ENCODE measurements at places on chromosomes 3 and 15.

- no peak for DNase-seq
These were observed 185.8 kb upstream of the TLE3 start for GRCh38 chr15:70283511-70283910.

- no peak for DNase-seq
These were observed 136.7 kb upstream of the WNT5A start for GRCh38 chr3:55623786-55624185.

GRCh38 chr3:177713928-177714900 lies 516.9 kb upstream of the TBL1XR1 start:
- DNase-seq, result no peak

DNA sequence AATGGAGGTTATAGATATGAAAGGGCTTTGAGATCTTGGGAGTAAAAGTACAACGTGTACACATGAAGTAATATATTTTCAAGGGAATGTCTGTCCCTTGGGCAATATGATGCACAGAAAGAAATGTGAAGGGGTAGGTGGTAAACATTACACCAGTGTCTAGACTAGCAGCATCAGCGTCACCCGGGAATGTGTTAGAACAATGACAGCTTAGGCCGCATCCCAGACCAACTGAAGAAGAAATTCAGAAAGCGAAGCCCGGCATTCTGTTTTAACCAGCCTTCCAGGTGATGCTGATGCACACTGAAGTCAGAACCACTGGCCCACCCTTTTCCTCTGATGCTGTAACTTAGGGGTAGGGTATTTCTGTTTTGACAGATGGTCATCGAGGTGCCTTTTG lies 6.3 kb downstream of the INAFM2 start:
- no peak for DNase-seq

DNA sequence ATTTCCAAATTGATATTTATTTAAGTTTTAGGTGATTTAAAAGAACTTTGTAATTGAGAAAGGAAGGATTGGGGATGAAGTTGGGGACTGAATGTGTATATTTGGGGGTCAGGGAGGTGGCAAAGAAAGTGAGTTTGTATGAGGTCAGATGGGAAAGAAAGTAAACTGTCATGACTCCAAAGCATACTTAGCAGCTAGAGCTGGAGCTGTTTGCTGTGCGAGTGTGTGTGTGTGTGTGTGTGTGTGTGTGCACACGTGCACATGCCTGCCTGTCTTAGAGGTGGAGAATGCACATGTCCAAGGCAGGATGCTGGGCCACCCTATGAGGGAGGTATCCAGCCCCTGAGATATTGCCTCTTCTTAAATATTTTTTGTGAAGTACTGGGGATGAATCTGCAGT lies 21.0 kb downstream of the BOC start:
- DNase-seq, result no peak

DNA sequence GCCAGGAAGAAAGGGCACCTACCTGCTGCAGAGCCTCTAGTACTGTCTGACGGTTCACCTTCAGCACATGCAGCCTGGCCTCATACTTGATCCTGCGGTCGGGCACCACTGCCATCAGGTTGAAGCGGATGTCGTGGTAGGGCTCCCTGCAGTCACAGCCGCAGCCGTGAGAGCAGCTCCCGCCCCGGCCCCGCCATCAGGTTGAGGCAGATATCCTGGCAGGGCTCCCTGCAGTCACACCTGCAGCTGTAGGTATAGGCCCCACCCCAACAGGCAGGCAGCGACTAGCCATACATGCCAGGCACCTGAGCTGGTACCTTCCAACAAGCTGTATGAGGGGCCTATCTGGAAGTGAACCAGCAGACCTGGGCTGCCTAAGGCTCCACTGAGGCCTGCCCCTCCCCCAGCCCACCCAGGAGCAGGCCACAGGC lies 38.7 kb downstream of the SEMA3G start:
- DNase-seq, result no peak

DNA sequence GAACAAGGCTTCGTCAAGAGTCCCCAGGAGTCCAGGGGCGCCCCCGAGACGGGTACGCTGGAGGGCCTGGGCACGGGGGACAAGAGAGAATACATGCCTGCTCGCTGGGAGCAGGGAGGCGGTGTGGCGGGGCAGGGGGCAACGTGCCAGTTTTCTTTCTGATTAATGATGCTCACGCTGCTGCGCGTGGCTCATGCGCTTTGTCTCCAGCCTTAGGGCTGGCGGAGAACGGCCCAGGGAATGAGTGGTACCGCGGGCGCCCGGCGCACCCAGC lies 408 bp upstream of the ARPP21 start:
- DNase-seq, result no peak

DNA sequence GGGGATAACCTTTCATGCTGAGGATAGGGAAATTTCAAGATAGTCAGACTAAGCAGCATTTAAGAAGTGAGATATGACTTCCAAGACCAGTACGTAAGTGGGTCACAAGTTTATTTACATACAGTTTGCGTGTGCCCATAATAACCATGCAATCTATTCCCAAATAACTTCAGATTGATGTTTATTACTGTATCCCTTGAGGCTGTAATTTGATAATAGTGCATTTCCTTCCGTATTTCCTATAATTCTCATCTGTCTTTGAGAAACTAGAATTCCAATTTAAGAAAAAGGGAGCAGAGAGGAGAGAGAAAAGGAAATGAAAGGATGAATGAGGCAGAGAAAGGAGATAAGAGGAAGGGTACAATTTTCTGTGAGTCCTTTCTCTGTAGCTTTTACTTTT lies 1073.1 kb downstream of the EPHA3 start:
- no peak for DNase-seq

GRCh38 chr15:92910451-92910850 lies 10.3 kb downstream of the CHD2 start:
- no peak for DNase-seq

DNA sequence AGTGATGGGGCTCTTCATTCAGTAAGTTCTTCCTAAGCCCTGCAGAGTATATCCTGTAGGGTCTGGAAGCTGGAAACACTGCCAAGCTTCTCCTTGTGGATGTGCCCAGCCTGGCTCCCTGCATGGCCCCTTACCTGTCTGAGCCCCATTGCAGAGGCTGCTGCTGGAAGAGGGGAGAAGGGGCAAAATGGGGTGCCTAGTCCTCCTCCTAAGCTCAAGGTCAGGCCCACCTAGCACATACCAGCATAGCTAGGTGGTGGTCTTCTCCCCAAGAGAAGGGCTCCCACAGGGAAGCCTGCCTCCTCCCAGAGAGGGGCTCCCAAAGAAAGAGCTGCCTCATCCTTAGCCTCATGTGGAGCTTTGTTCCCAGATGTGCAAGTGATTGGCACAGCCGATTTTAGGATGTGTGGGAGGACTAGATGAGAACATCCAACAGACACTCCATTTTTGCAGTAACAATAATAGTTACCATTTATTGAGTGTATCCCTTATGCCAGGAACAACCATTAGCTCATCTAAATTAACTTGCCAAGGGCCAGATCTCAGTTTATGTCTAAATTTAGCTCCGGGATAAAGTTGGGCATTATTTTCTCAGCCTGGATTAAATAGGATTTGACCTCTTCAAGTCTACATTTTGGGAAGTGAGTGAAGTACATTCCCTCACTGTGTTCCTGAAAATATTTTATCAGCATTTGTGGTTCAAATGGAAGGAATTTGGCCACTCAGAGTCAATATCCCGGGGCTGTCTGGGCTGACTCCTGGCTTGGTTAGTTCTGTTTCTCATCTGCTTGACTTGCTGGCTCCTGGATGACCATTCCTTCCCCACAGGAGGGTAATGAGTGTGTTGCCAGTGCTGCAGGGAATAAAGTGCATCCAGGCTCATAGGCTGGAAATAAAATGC lies 291.1 kb upstream of the ROPN1 start:
- DNase-seq, result no peak

GRCh38 chr3:15810702-15811101 lies 12.9 kb upstream of the ANKRD28 start:
- no peak for DNase-seq

DNA sequence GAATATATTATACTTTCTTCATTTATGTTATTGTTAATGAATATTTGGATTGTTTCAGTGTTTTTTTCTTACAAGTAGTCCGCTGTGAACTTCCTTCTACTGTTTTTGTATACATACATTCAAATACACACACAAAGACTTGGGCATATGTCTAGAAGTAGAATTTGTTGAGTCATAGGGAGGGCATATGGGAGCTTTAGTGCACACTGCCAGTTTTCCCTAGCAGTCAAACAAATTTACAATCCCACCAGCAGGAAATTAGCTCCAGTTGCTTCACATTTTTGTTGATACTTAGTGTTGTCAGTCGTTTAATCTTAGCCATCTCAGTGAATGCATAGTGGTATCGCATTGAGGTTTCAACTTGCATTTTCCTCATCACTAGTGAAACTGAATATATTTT lies 492.3 kb downstream of the DIPK2A start:
- no peak for DNase-seq

GRCh38 chr3:153158961-153159735 lies 2.9 kb upstream of the RAP2B start:
- DNase-seq, result no peak

DNA sequence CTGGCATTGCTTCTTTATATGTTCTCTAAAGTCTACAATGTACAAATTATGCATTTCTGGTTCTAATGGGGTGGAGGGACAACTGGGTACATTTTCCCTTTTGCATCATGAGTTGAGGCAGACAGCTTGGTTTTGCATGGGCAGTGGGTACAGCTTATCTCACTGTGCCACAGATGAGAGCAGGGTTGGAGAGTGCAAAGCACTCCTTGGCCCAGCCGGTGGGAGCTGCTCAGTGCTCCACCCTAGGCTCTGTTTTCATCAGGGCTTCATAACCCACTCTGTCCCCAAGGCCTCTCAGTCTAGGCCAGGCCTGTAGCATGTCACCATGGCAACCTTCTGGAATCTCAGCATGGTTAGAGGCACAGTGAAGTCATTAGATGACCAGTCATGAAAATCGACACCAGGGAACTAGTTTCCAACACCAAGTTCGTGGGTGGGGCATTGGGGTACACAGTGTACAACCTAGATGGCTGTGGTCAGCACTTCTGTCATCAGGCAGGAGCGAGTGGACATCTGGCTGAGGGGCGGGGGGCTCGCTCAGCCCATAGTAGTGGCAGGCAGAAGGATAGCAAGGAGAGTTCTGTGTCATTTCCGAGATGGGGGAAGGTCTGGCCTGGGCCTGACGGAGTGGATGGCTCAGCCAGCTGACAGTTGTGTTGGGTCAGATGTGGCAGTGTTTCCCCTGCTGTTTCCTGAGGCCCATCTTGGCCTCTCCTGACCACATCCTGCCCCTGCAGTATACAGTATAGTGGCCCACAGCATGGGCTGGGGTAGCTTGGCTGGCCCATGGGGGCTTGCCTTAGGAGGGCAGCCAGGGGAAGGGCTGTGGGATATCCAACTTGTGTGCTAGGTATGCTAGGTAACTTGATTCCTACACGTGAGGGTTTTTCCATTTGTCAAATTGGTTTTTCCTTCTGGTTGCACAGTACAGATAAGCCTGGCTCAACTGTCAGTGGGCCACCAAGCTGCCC lies 75.7 kb upstream of the PRR23C start:
- no peak for DNase-seq

DNA sequence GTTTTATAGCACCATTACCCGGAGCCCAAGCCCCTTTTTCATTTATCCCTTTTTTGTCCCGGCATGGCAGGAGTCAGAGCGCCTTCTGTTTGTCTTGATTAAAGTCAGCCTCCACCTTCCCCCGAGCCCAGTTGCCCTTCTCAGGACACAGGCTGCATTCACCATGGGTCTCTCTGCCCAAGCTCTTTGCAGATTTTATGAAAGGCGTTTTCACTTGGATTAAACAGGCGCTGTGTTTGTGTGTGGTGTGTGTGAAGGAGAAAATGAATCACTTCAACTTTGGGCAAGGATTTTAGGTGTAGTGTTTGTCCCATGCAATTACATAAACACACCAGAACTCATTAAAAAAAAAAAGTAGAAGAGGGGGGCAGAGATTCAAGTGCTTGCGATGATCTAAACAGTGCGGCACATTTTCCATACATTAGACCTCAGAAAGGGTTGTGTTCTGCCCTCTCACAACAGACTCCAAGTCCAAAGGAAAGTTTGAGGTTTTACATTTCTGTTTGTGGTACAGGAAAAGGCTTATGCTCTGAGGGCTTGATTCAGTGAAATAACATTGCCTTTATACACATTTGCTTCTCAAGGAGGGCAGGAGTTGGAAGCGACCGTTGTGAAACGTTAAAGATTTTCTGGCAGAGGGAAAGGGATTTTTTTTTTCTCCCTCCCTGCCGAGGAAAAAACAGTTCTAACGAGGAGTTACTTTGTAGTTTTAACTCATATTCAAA lies 14.5 kb upstream of the IL16 start:
- no peak for DNase-seq

GRCh38 chr3:64011685-64012084 lies 11.6 kb downstream of the PSMD6 start:
- DNase-seq, result no peak

DNA sequence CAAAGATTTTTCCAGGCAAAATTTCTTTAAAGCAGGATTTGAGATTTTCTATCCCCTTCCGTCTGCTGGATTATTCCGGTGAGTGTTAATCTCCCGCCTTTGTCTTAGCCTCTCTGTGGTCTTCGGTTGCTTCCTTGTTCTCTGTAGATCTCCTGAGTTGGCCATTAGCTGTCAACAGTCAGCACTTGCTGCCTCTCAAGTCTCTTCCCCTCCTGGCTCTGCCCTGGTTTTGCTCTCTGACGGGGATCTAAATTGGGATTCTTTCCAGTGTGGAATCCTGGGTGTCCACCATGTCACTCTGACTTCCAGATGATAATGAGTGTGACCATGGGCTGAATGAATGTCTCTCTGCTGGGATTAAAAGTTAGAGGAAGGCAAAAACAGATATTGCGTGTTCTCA lies 121.5 kb downstream of the IGF1R start:
- DNase-seq, result no peak

DNA sequence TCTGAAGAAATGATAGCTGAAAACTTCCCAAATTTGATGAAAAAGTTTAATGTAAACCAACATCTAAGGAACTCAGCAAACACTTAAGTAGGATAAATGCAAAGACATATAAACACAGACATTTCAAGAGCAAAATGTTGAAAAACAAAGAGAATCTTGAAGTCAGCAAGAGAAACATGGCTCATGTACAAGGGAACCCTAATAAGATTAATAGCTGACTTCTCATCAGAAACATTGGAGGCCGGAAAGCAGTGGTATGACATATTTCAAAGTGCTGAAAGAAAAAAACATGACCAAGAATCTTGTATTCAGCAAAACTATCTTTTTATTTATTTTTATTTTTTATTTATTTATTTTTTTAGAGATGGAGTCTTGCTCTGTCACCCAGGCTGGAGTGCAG lies 10.6 kb upstream of the PRKCI start:
- no peak for DNase-seq

Measured in activated CD8-positive, alpha-beta memory T cell treated with anti-CD3 and anti-CD28 coated beads for 1 hour (primary cell).